Left renal cortex interstitium (tissue), 4 donors: ENCODE measurements at places on chromosomes 13 and 19.

DNA sequence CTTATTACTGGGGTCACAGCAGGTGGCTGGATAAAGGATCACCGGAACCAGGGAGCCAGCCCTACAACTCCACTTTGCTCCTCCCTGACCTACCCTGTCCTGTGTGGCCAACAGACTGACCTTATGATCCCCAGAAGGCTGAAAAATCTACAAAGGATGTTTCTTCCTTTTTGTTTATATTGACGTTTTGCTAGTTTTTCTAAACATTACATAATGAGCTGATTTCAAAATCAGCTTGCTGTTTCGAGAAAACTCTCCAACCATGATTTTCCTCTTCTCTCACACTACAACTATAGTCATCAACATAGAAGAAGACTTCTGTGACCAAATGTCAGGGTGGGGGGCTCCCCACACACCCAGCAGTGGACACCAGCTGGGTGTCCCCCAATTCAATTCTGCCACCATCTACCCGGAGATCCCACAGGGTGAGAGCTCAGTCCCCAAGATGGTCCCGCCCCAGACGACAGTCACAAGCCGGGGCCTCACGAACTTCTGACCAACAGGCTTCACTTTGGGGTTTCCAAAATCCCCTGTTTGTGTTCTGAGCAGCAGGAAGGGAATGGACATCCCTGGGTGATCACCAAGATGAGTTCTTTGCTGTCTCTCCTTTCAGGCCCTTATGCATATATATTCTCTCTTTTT lies 35.0 kb downstream of the ZNF536 start:
- no peak for DNase-seq

- no peak for DNase-seq
Measured at GRCh38 chr13:96381681-96382080, 291.8 kb downstream of the HS6ST3 start.

DNA sequence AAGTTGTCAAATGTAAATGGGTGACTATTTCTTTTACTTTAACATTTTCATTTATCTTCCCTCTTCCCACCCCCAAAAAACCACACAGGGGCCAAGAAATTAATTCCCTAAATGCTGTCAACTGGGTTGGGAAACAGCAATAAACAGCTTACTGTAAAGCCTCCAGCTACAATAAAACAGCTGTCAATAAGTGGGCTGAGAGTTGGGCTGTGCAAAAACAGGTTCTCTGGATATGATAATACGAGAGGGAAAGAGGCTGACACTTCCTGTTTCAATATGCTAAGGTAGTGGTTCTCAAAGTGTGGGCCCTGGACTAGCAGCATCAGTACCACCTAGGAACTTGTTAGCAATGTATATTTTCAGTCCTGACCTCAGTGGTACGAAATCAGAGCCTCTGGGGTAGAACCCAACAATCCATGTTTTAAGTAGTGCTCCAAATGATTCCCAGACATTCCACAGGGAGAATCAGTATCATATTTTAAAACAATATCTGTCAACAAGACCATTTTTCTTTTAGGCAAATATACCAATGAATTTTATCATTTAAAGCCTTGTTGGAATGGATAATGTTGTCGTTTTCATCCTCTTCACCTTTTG lies 8.4 kb downstream of the PCDH9 start:
- no peak for DNase-seq

DNA sequence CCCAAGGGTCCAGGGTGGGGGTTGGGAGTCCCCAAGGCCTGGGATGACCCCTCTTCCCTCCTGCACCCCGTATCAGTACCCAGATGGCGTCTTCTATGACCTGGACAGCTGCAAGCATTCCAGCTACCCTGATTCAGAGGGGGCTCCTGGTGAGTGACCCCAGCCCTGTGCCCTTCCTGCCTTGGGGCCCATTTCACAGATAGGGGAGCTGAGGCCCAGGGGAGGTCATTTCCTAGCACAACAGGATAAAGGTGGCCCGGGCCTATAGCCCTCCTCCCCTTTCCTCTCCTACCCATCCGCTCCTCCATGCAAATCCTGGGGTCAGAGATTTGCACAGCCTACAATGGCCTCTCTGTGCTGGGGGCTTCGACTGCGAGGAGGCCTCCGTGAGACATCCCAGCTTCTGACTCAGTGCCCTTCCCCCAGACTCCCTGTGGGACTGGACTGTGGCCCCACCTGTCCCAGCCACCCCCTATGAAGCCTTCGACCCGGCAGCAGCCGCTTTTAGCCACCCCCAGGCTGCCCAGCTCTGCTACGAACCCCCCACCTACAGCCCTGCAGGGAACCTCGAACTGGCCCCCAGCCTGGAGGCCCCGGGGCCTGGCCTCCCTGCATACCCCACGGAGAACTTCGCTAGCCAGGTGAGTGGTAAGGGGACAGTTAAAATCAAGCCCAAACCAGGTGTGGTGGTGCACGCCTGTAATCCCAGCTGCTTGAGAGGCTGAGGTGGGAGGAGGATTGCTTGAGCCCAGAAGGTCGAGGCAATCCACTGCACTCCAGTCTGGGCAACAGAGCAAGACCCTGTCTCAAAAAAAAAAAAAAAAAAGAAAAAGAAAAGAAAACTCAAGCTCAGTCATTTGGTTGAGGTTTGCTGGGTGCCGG lies 3.9 kb downstream of the SPIB start:
- no peak for DNase-seq
